Dermis microvascular lymphatic vessel endothelial cell (primary cell): ENCODE measurements at places on chromosomes 16 and 17.

- DNase-seq: no peak
Measured at GRCh38 chr17:35901631-35902175, 21.5 kb upstream of the CCL5 start.

DNA sequence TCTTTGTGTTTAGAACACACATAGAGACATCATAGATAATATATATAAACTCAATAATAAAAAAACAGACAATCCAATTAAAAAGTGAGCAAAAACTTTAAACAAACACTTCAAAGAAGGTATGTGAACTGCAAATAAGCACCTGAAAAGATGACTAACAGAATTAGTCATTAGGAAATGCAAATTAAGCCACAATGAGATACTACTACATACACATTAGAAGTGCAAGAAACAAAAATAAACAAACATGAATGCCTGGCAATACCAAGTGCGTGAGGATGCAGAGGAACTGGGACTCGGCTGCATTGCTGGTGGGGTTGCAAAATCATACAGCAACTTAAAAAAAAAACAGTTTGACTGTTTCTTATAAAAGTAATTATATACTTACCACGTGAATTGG lies 799.0 kb downstream of the KCNJ2 start:
- DNase-seq: no peak

GRCh38 chr16:67470359-67470758 lies 10.6 kb downstream of the ATP6V0D1 start:
- DNase-seq: peak; percentile 40

- DNase-seq: no peak
Measured at GRCh38 chr17:36945140-36945539, 3.6 kb upstream of the AATF start.

DNA sequence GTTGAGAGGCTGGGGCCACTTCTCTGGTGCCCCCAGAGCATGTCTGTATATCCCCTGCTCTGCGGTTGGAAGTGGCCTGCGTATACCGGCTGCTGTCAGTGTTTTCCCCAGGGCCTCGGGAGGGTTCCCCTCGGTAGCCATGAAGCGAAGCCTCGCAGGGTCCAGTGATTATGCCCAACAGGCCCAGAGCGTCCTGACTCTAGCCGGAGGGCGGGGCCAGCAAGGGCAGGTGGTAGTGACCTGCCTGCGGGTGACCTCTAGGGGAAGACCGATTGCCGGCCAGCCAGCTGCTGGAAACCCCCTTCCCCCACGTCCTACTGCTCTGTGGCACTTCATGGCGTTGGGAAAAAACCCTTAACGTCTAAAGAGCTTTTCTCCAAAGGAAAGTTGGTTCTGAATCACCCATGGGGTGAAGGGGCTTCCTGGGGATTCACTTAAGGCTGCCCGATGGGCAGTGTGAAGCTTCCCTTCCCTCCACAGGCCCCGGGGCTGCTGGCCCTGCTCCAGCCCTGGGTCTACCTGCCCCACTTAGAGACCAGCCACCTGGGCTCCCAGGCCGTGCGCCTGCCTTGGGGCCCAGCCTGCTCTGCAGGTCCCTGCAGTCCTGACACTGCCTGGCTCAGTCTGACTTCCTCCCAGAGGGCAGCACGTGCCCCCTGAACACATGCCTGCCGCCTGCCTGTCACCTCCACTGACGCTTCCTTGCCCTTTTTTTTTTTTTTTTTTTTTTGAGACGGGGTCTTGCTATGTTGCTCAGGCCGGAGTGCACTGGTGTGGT lies 72.8 kb downstream of the SOCS1 start:
- no peak for DNase-seq

- no peak for DNase-seq
Measured at GRCh38 chr16:85754413-85754812, 3.5 kb upstream of the C16orf74 start.

GRCh38 chr17:29847527-29848400 lies 82.3 kb downstream of the SSH2 start:
- no peak for DNase-seq

- peak; percentile 15 for DNase-seq
Measured at GRCh38 chr16:181565-182021, 1.3 kb downstream of the HBQ1 start.

DNA sequence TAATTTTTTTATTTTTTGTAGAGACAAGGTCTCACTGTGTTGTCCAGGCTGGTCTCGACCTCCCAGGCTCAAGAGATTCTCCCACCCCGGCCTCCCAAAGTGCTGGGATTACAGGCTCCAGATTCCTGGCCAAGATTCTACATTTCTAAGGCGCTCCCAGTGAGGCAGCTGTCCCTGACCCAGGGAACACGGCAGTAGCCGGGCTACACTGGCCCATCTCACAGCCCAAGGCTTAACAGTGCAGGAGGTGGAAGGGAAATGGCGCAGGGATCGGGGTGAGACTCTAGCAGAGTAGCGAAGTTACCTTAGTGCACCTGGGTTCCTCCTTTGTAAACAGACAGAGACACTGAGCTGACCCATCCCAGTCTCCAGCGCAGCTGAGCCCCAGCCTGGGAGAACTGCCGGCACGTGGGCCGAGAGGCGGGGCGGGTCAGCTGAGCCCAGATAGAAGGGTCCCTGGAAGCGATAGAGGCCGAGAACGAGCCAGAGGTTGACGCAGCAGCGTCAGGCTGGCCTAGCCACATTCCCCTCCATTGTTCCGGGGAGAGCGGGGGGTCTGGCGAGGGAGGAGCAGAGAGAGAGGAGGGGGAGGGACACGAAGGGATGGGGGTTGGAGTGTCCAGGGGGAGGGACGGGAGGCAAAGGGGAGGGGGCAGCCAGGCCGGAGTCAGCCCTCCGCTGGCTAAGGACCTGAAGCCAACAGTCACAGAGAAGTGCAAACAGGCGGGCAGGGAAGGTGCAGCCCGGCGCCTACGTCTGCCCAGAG lies 2.5 kb downstream of the CARHSP1 start:
- DNase-seq: no peak

DNA sequence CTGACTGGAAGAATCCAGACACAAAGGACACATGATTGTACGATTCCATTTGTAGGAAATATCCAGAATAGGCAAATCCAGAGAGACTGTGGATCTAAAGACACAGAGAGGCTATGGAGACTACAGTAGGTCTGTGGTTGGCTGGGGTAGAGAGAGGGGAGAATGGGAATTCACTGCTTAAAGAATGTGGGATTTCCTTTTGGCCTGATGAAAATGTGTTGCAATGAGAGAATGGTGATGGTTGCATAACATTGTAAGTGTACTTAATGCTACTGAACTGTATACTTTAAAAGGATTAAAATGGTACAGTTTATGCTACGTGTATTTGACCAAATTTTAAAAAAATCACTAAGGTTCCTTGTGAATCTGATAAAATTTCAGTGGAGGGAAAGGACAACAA lies 62.1 kb downstream of the GPRC5B start:
- no peak for DNase-seq

DNA sequence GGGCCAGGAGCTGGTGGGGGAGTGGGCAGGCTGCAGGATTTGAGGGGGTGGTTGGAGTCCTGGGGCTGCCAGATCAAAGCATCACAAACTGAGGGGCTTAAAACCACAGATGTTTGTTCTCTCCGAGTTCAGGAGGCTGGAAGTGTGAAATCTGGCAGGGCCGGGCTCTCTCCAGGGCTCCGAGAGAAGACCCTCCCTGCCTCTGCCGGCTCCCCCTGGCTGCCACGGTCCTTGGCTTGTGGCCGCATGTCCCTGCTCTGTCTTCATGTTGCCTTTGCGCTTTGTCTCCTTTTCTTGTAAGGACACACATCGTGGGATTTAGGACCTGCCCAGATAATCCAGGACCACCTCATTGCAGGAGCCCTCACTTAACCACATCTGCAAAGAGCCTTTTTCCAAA lies 139.8 kb upstream of the GSE1 start:
- DNase-seq: no peak

GRCh38 chr16:10683170-10683569 lies 11.6 kb downstream of the TEKT5 start:
- no peak for DNase-seq

DNA sequence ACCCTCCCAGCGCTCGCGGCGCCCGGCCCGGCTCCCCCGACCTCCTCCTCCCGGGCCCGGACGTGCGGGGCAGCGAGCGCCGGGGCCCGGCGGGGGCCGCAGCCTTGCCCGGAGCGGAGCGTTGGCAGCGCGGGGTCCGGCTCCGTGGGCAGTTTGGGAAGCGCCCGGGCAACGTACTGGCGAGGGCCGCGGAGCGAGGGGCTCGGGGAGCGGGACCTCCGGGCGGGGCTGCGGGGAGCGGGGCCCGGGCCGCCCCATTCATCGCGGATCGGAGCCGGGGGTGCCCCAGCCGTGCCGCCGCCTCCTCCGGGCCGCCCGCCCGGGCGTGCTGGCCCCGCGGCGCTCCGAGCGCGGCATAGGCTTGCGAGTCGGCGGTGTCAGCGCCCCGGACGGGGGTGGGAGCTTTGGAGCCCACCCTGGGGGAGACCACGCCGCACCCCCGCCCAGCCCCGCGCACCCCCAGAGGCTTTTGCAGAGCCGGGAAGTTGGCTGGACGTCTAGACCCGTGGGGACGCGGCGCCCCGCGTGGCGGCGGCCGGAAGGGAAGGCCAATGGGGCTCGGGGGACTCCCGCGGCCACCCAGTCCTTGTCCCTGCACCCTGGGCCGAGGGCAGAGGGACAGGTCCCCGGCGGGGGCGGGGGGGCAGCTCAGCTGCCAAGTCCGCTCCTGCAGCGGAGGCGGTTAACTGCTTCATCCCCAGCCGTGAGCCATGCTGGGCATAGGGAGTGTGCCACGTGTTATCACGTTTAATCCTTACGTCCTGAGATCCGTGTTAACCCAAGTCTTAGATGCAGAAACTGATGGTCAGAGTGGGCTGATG lies 852 bp downstream of the ZNF469 start:
- DNase-seq: peak; percentile 27

DNA sequence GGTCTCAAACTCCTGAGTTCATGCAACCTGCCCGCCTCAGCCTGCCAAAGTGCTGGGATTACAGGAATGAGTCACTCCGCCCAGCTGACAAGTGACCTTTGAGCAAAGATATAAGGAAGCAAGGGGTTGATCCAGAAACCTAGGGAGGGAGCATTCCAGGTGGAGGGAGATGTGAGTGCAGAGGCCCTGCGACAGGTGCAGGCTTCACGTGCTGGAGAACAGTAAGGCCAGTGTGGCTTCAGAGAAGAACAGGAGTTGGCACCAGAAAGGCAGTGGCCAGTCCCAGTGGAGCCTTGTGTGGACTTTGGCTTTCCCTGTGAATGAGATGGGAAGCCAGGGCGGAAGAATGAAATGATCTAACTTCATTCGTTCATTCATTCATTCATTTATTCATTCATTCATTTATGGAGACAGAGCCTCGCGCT lies 73.6 kb upstream of the HAS3 start:
- DNase-seq: no peak

DNA sequence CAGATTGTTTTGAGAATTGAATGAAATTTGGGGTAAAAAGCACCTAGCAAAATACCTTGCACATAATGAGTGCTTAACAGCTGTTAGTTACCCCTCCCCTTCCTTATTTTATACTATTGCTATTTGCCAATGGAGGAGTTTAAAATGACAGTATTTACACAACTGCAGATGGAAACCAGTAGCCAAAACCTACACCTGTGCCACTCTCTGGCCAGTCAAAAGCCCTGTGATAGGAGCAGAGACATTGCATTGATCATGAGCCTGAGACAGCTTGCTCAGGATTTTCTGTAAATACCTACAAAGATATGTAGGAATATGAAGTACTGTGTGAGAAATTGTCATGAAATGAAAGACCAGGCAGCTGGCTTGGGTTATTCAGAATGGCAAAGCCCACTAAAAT lies 115.3 kb upstream of the HLF start:
- no peak for DNase-seq

DNA sequence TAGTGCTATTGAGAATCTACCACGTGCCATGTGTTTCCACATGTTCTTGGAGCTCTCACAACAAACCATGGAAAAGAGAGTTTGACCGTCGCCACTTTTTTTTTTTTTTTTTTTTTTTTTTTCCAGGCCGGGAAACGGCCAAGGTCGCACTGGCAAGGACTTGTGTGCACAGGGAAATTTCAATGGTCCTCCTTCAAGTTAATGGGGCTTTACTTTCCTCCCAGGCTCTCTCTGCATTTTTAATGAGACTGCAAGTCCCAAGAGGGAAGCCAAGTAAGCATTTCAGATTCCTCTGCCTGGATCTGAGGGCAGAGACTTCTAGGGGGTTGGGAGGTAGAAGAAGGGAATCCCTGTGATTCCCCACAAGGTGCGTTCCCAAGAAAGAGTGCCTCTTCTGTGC lies 94.7 kb upstream of the MPHOSPH6 start:
- DNase-seq: no peak

- no peak for DNase-seq
Measured at GRCh38 chr17:39429600-39429999, 21.5 kb downstream of the MED1 start.

DNA sequence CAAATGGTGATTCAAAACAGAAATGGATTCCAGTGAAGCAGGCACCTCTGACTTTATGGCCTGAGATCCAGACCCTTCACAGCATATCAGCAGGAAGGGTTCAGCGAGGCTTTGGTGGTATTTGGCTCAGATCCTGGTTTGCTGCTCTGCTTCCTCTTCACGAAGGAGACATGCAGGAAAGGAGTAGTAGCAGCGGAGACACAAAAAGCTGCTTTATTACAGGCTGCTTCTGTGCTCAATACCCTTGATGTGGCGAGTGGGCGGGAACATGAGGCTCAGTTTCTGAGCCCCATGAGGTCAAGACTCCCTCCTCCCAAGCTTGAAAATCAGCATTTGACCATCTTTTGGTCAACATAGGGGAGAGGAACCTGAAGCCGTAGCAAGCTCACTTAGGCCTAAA lies 213.3 kb upstream of the AXIN2 start:
- DNase-seq: peak; percentile 75

DNA sequence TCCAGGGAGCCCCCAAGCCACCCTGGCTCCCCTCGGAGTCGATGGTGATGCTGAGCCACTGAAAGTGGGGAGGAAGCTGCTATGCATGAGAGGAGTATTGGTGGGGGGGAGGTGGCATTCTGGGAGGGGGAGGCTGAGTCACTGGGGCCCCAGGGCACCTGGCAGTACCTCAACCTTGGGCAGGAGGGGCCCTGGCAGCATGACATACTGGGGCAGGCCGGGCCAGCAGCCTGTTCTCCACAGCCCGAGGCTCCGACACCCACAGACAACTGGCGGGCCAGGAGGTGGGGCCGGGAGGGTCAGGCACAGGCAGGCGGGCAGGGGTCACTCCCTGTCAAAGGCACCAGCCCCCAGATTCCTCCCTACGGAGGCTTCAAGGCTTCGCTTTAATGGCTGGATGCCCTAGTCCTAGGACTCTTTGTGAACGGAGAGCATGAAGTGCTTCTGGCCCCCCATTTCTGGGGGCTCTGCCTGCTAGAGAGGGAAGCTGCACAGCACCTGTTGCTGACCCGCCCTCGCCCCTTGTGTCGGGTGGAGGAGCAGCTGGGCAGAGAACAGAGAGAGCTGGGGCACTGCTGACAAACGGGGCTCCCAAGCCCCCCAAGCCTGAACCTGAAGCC lies 928 bp downstream of the CASKIN2 start:
- DNase-seq: no peak

GRCh38 chr17:65334406-65334805 lies 197.2 kb downstream of the RGS9 start:
- no peak for DNase-seq
